ENCODE measurements at places on chromosomes 4 and X. TPM values are rescaled to one million over a fixed set of nuclear protein-coding genes. Genes with fewer than 3 reads are reported as not detected.

SPOCK3 gene
- total RNA-seq = not detected

DNA sequence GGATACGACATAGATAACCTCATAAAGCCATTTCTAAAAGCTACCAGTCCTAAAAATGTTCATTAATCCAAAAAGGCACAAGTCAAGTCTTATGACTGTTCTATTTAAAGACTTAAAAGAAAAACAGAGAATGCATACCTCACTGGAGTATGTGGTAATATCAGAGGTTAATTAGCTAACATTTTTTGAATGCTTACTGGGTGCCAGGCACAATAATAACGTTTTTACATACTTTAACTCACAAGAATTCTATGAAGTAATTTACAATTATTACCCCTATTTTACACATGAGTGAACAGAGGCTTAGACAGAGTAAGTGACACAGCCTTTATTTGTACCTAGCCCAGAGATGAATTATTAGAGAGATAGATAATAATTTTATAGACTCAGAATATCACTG, 207.5 kb downstream of the PDGFC start:
- peaks cover 41% of the 10 kb centered on the region for H3K4me1 ChIP-seq
- H3K27ac ChIP-seq = peak overlapping the region; percentile 63
- peaks cover 10% of the 10 kb centered on the region for H3K36me3 ChIP-seq
- no peak overlapping the region for H3K4me3 ChIP-seq

GRCh38 chr4:531076-531475, 32.1 kb downstream of the PIGG start:
- no peaks in the 10 kb centered on the region for H3K27me3 ChIP-seq
- H3K36me3 ChIP-seq = peaks cover 10% of the 10 kb centered on the region
- no peak overlapping the region for H3K27ac ChIP-seq
- H3K4me1 ChIP-seq = no peaks in the 10 kb centered on the region
- no peak for DNase-seq

DNA sequence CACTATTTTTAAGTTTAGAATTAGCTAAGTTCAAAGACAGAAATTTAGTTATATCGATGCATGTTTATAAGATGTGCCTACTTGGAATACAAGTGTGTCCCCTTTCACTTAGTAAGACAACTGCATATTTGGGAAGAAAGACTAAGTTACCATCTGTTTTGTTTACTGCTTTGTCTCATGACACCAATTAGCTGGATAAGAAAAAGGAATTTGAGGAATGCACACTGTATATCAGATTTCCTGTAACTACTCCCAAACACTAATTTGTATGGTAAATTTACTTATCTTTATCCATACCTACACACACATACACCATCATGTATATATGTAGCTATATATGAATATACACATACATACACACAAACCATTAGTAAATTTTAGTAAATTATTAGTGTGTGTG, 1442.8 kb upstream of the IGFBP7 start:
- DNase-seq = no peak
- H3K36me3 ChIP-seq = no peaks in the 10 kb centered on the region
- H3K27me3 ChIP-seq = no peaks in the 10 kb centered on the region
- no peak overlapping the region for H3K27ac ChIP-seq
- H3K4me3 ChIP-seq = no peak overlapping the region

- DNase-seq = peak; percentile 70
- no peaks in the 10 kb centered on the region for H3K27me3 ChIP-seq
- H3K4me3 ChIP-seq = no peak overlapping the region
- no peaks in the 10 kb centered on the region for H3K36me3 ChIP-seq
Observed at GRCh38 chrX:96182366-96182765, 502.3 kb upstream of the DIAPH2 start.

DNA sequence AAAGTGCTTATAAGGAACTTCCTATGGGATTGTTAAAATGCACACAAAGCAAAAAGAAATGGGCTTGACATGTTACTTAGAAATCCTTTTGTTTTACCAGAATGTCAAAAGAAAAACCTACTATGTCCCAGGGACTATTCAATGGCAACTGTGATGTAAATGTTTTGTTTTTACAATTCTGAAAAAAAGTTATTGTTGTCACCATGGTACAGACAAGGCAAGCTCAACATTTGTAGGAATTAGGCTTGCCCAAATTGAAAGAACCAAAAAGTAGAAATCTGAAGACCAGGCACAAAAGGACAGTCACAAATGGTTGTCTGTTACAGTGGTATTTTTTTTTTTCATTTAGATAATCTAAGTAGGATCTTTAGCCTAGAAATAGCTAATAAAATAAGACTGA, 638.6 kb downstream of the STPG2 start:
- no peak overlapping the region for H3K4me3 ChIP-seq
- DNase-seq = no peak
- no peaks in the 10 kb centered on the region for H3K36me3 ChIP-seq
- H3K4me1 ChIP-seq = no peaks in the 10 kb centered on the region
- H3K27ac ChIP-seq = no peak overlapping the region

GRCh38 chr4:77931452-77932135, 69.0 kb downstream of the MRPL1 start:
- H3K36me3 ChIP-seq = no peaks in the 10 kb centered on the region
- H3K4me3 ChIP-seq = no peak overlapping the region
- H3K27ac ChIP-seq = no peak overlapping the region

- no peaks in the 10 kb centered on the region for H3K36me3 ChIP-seq
- H3K27ac ChIP-seq = no peak overlapping the region
- no peaks in the 10 kb centered on the region for H3K4me1 ChIP-seq
- H3K27me3 ChIP-seq = no peaks in the 10 kb centered on the region
Observed at GRCh38 chrX:10167573-10167972, 10.8 kb downstream of the CLCN4 start.

DNA sequence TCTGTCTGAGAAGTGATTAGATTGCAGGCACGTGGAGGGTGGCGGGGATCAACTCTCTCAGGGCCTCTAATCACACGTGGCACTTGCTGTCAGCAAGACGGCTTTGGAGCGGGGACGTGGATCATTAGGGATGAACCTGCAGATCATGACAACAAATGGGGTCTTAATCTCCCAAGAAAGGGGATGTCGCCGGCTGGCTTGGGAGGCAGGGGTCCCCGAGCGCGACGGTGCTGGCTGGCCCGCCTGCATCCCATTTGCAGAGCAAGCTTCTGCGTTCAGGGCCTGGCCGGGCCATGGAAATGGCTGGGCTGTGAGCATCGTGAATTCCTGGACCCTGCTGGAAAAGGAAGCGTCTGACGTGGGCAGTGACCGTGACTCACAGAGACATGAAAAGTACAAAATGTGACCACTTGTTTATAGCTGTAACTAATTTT, 85.1 kb upstream of the SHOX start:
- H3K4me3 ChIP-seq = no peak overlapping the region
- H3K4me1 ChIP-seq = no peaks in the 10 kb centered on the region
- H3K36me3 ChIP-seq = no peaks in the 10 kb centered on the region
- H3K27me3 ChIP-seq = no peaks in the 10 kb centered on the region
- no peak overlapping the region for H3K27ac ChIP-seq

- H3K27me3 ChIP-seq = no peaks in the 10 kb centered on the region
- no peak overlapping the region for H3K27ac ChIP-seq
- H3K36me3 ChIP-seq = no peaks in the 10 kb centered on the region
- DNase-seq = no peak
Observed at GRCh38 chr4:88527787-88528186, 4.2 kb upstream of the PYURF start.

Measured in A673 (cell line).